Amniotic epithelial cell (primary cell): ENCODE measurements at places on chromosomes 1 and 21.

DNA sequence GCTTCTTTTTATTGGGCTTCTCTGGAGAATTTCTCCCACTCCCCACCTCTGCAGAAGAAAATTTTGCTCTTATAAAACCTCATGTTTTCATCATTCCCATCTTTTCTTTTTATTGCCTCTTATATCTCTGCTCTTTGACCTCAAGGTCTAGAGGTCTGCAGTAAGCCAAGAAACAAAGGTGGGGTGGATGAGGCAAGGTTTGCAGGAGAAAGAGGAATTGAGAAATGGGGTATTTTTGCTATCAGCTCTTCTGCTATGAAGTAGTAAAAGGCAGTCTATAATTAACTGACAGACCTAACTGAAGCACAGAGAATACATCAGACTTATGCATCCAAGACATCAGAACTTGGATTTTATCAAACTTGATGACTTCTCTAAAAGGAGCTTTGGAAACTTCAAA is 22.9 kb downstream of the SYT11 start:
- DNase-seq, result no peak

DNA sequence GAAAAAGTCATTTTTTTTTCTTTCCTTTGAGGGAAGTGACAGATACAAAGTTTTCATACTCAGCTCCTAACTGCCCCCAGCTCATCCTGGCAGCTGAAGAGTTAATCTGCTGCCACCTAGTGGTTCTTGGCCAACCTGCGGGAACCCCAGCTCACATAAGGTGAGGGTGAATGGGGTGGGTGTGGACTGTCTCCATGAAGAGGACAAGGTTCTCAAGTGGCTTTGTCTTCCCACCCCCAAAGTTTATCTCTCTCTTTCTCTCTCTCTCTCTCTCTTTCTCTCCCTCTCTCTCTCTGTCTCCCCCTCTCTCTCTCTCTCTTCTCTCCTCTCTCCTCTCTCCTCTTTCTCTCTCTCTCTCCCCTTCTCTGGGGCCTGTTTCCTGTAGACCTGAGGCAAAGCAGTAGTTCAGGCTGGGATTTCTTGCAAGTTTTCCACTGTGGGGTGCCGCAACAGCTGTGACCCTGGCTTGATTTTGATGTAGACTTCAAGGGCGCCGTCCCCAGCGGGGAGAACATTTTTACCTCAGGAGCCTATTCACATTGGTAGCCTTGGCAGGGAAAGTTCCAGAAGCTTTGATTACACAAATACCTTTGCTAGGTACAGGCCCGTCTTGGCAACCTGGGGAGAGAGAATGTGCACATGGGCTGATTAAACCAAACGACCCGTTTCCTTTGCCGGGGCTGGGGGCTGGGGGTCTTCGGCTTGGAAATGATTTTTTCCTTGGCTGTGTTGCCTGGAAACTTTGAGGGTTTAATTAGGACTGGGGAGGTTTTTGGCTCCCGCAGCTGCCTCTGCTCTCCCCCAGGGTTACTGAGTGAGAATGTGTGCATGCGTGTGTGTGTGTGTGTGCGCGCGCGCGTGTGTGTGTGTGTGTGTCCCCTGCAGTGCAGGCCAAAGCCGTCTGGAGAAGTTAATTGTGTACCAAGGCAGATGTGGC is 135.9 kb downstream of the TM2D1 start:
- peak; percentile 35 for DNase-seq

- DNase-seq, result peak; percentile 33
Measured at GRCh38 chr1:113812661-113813135, 422 bp upstream of the RSBN1 start.

DNA sequence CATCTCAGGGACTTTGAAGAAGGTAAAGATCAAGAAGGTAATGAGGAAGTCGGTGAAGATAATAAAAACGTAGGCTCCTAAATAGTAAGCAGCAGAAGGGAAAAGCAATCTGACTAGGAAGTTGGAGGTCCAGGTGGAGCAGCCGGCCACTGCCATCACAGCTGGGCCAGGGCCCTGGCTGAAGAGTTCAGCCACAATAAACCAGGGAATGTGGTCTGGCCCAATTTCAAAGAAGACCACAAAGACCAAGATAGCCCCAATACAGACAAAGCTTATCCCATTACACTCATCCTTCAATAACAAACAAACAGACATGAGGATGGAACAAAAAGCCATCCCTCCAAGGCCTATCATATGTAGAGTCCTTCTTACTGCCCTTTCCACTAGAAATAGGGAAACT is 18.4 kb upstream of the JAK1 start:
- DNase-seq, result no peak

GRCh38 chr1:31315902-31316301 is 19.1 kb downstream of the ZCCHC17 start:
- DNase-seq, result no peak

DNA sequence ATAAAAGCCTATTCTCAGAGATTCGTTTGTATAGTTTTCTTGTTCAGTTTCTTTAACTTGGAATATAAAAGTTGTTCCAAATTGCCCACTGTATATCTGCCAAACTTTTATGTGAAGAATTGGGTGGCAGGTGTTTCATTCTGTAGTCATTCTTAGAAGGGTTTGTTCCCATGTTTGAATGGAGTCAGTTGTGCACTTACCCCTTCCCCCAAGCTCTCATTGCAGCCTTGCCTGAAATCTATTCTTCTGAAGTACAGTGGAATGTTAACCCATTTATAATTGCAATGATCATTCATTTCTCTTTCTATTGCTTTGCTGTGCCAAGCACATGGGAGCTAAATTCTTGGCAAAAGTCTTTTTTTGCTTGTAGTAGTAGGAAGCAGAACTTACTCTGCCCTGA is 375.3 kb upstream of the C1orf87 start:
- DNase-seq, result no peak

DNA sequence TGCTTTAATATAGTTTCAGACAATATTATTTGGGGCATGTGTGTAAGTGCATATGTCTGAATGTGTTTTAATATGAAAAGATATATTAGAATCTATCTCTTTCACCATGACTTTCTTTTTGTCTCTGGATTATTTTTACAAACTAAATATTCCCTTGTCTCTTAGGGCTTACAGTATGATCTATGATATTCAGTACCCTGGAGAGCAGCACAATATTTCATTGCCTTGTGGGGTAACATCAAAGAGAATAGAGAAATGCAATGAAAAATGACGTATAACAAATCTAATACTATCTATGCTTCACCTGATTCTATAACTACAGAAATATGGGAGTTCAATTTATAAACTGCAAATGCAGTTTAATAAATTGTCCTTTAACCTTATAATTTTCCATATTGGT is 2084.5 kb downstream of the MRPL39 start:
- no peak for DNase-seq

- peak; percentile 97 for DNase-seq
Measured at GRCh38 chr21:43639470-43640353, 19.6 kb downstream of the HSF2BP start.

GRCh38 chr1:237341391-237341790 is 299.4 kb downstream of the RYR2 start:
- DNase-seq, result no peak

GRCh38 chr1:36588972-36589371 is 106.3 kb upstream of the CSF3R start:
- no peak for DNase-seq

GRCh38 chr1:2990376-2991115 is 30.7 kb upstream of the ACTRT2 start:
- DNase-seq, result no peak

DNA sequence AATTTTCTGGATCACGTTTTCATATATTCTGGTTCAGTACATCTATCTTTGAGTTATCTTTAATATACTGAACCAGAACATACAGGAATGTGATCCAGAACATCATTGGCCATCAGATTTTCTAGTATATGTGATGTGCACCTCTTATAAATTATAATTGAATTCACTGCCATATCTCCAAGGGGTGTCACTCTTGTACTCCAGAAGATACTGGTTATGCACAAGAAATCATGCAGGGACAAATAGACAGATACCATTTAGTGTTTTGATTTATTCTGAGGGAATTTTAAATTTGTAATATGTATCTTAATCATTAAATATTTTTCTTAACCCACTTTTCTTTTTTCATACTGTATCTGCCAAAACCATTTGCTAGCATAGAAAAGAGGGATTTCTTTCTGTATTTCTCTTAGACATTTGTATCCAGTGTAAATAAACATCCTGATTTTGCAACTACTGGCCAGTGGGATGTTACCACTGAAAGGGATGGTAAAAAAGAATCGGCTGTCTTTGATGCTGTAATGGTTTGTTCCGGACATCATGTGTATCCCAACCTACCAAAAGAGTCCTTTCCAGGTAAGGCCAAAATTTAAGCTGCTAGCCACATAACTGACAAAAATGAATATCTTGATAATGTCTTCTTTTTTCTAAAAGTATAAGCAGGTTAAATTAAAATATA is 16.7 kb downstream of the FMO3 start:
- DNase-seq, result no peak

GRCh38 chr1:203612932-203613682 is 13.5 kb upstream of the ATP2B4 start:
- DNase-seq, result no peak

DNA sequence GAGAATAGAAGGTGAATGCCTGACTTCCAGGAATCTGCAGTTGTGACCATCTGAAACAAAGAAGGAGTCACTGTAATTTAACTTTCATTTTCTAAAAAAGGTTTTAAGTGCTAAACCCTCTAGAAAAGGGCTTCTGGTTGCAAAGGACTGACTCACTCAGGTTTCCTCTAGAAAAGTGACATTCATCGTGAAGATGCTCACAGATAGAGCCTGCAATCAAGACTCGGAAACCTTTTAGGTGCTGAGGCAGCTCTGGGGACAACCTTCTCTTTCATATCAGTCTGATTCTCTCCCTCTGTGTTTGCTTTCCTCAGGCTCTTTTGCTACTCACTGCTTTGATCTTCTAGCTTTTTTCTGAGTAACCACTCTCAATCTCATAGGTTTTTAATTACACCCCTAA is 8.2 kb downstream of the BCL9 start:
- no peak for DNase-seq

GRCh38 chr21:44618909-44619308 is 7.0 kb downstream of the KRTAP10-8 start:
- DNase-seq, result no peak

- no peak for DNase-seq
Measured at GRCh38 chr1:58256546-58256945, 290.0 kb downstream of the OMA1 start.

GRCh38 chr1:31524186-31524901 is 52.0 kb upstream of the TINAGL1 start:
- no peak for DNase-seq

DNA sequence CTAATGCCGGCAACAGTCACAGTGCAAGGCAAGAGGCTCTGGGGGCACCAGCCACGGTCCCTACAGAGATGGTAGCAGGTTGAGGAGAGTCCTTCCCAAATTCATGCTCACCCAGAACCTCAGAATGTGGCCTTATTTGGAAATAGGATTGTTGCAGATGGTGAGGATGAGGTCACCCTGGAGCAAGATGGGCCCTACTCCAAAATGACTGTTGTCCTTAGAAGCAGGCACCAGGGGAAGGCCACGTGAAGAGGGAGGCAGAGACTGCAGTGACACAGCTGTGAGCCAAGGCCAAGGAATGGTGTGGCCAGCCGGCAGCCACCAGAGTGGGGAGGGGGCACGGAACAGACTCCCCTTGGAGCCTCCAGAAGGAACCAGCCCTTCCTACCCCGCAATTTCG is 70.8 kb upstream of the CLDN14 start:
- DNase-seq, result no peak

GRCh38 chr1:36528361-36529349 is 45.9 kb upstream of the CSF3R start:
- DNase-seq, result no peak

GRCh38 chr1:174931214-174931613 is 68.5 kb upstream of the CACYBP start:
- no peak for DNase-seq

DNA sequence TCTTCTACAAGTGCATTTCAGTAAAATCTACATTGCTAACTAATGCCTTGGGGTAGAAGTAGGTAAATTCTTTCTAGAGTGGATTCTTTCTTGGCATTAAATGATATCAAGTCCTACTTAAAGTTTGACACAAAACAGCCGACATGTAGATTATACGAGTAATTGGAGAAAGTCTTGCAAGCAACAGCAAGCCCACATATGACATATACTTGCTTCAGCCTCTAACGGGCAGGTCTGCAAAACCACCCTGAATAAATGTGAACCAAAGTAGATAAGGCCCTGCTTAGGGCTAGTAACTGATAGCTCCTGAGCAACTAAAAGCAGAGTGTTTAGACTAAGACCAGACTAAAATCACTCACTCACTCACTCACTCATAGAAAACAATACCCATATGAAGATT is 203.2 kb downstream of the LTN1 start:
- peak; percentile 26 for DNase-seq

DNA sequence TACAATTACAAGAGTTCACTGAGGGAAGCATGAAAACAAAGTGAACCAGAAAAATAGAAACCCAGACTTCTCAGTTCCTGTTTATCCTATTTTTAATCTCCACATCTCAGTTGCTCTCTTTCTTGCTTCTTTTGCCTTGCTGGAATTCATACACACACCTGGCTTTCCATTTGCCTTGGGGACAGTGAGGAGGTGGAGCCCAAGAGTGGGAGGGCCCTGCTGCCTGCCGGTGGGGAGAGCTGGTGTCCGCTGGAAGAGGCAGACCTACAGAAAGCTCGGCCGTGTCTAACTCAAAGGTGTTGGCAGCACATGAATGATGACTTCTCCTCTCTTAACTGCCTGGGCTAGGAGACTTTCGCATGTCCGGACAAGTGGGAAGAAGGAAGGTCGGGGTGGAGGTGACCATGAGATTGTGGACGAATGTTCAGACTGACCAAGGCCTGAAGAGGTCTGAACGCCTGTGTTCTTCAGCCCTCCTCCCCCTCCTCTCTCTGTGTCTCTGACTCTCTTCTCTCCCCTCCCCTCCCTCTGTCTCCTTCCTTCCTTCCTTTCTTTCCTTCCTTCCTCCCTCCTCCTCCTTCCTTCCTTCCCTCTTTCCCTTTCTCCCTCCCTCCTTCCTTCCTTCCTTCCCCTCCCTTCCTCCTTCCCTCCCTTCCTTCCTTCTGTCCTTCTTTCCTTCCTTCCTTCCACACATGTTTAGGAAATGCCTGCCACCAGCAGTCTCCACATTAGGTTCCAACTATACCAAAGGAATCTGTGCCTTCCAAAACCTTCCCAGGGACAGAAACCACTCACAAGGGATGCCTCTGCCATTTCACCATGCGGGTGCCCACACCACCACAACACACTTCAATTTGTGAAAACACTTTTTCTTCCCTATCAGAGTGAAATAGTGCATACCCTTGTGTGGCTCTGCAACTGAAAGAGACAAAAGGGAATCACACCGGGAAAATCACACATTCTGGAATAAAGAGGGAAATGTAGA is 157.3 kb upstream of the RUNX1 start:
- no peak for DNase-seq

GRCh38 chr1:24084050-24084449 is 27.9 kb downstream of the MYOM3 start:
- DNase-seq, result peak; percentile 70

GRCh38 chr1:96538883-96539282 is 182.7 kb upstream of the PTBP2 start:
- peak; percentile 93 for DNase-seq
